ENCODE measurements at places on chromosomes 5 and 9.

GRCh38 chr5:164708831-164709230 is 1203.4 kb downstream of the MAT2B start:
- no peak for DNase-seq

- DNase-seq: peak; percentile 70
Observed at GRCh38 chr5:115069087-115069968, 100.4 kb downstream of the TRIM36 start.

GRCh38 chr5:168319774-168320173 is 28.3 kb downstream of the WWC1 start:
- DNase-seq: no peak

DNA sequence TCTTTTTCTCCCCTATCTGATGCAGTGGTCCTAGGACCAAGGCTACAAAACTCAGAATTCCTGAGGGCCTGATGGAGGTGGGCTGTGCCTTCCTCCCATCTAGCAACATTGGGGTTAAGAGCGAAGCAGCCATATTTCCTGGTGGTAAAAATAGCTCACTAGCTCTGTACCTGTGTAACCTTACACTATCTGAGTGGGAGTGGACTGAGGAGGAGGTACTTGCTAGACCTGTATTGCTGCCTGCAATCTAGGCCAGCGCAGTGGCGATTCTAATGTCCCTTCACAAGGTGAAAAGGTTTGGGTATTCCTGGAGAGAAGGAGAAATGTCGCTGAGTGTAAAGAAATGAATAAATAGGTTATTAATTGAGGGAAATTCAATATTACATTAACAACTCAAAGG is 80.2 kb upstream of the LIFR start:
- no peak for DNase-seq

- peak; percentile 46 for DNase-seq
Observed at GRCh38 chr5:87398981-87399614, 13.6 kb downstream of the CCNH start.

- DNase-seq: no peak
Observed at GRCh38 chr5:52743012-52743411, 44.7 kb upstream of the ITGA1 start.

DNA sequence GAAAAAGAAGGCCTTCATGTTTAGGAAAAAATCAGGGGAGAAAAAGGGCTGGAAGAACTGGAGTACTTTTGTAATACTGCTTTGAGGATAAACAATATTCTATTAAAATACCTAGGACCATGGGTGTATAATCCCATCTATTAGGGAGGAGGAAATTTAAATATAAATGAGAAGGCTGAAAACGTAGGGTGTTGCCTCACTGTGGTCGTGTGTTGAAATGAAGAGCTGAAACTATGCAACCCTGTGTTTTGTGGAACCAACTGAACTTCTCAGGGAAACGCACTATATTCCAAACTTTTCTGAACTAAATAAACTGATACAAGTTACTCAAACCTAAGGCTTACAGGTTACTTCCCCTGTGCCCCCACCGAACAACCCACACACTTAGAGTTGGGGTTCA is 4.5 kb upstream of the CNTLN start:
- DNase-seq: no peak

GRCh38 chr5:92181656-92182055 is 798.5 kb upstream of the ARRDC3 start:
- no peak for DNase-seq

GRCh38 chr5:73606206-73606753 is 19.7 kb upstream of the ARHGEF28 start:
- DNase-seq: peak; percentile 51

GRCh38 chr5:18220631-18221030 is 586.4 kb downstream of the TAF11L14 start:
- no peak for DNase-seq

DNA sequence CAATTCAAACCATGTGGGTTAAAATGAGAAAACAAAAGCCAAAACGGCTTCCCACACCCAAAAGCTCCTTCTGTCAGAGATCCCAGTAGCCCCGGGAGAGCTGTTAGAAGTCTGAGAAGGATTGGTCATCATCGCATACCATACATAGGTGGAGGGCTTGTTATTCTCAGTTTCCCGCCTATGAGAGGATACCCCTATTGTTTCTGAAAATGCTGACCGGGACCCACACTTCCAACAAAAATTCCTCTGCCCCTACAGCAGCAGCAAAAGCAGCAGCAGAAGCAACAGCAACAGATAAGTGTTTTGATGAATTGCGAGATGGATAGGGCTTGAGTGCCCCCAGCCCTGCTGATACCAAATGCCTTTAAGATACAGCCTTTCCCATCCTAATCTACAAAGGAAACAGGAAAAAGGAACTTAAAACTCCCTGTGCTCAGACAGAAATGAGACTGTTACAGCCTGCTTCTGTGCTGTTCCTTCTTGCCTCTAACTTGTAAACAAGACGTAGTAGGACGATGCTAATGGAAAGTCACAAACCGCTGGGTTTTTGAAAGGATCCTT is at the start of gene TEK:
Gene TEK, plus strand, starts transcription at position 245 of the 561 bp plus-strand sequence. CDS start 366 bp downstream, outside the sequence.
- DNase-seq: peak; percentile 55

- peak; percentile 80 for DNase-seq
Observed at GRCh38 chr5:62606878-62607277, 28.3 kb downstream of the LRRC70 start.

- DNase-seq: peak; percentile 38
Observed at GRCh38 chr9:121674952-121675351, 23.5 kb downstream of the DAB2IP start.
